T47D (cell line): ENCODE measurements at places on chromosomes 1 and 21.

- DNase-seq = no peak
Observed at GRCh38 chr1:226798427-226799411, 59.6 kb upstream of the ITPKB start.

- DNase-seq = no peak
Observed at GRCh38 chr1:18641005-18641941, 10.6 kb downstream of the PAX7 start.

- DNase-seq = no peak
Observed at GRCh38 chr1:237171454-237172117, 129.6 kb downstream of the RYR2 start.

GRCh38 chr1:159144571-159144970 lies 26.8 kb upstream of the CADM3 start:
- DNase-seq = no peak

GRCh38 chr21:38308532-38309119 lies 51.8 kb downstream of the KCNJ15 start:
- DNase-seq = no peak

GRCh38 chr21:36839123-36839522 lies 127.3 kb downstream of the HLCS start:
- no peak for DNase-seq

DNA sequence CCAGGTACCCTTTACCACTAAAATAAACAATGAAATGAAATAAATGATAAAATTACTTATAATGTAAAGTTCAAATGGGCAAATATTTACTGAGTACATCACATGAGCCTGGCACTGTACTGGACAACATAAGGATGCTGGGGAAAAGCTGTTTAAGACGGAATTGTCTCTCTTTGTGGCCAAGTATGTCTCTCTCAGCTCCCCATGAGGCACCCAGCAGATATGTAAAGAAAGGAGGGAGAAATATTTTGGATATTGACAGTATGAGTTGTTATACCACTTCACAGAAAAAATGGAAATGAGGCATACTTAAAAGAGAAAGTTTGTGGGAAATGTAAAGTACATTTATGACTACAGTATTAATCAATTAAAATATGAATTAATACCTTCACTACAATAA lies 1.0 kb upstream of the TNFSF4 start:
- DNase-seq = no peak

DNA sequence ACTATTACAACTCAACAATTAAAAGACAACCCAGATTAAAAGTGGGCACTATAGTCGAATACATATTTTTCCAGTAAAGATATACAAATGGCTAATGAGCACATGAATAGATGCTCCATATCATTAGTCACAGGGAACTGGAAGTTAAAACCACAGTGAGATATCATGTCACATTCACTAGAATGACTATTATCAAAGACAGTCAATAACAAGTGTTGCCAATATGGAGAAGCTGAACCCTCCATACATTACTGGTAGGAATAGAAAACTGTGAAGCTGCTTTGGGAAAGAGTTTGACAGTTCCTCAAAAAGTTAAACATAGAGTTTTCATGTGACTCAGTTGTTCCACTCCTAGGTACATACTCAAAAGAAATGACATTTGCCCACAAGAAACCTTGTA lies 30.6 kb upstream of the MRPS6 start:
- no peak for DNase-seq

GRCh38 chr1:193368302-193368701 lies 181.9 kb upstream of the B3GALT2 start:
- DNase-seq = no peak

- no peak for DNase-seq
Observed at GRCh38 chr1:214683621-214684020, 80.6 kb downstream of the CENPF start.

DNA sequence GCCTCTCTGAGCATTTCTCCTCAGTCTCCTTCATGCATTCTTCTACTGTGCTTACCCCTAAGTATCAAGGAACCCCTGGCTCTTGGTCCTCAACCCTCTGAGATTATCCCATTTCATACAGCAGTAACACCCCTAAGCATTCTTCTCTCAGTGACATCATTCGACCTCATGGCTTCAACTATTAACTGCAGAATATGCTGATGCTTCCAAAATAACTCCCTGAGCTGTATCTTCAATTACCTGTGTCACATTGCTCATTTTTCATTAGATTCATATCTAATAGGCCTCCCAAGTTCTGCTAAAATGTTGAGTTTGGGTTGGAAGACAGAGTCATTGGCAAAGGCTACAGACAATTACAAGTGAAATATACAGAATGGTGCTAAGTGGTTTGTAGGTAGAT lies 7.5 kb downstream of the CAPN8 start:
- no peak for DNase-seq

DNA sequence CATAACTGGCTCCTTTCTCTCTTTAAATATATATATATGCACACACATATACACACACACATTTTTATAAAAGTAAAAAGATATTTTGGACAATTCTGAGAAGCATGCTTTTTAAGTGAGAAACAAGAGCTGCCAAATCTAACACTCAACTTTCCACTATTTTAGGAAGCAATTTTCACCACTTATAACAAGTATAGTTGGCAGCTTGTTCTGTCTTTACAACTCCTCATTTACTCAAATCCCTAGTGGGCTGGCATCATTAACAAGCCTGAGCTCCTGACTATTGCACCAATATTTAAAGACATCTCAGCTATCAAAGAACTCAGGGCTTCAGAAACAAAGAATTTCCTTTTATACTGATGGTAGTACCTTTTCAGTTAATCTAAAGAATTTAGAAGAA lies 76.6 kb downstream of the RAB3GAP2 start:
- no peak for DNase-seq

DNA sequence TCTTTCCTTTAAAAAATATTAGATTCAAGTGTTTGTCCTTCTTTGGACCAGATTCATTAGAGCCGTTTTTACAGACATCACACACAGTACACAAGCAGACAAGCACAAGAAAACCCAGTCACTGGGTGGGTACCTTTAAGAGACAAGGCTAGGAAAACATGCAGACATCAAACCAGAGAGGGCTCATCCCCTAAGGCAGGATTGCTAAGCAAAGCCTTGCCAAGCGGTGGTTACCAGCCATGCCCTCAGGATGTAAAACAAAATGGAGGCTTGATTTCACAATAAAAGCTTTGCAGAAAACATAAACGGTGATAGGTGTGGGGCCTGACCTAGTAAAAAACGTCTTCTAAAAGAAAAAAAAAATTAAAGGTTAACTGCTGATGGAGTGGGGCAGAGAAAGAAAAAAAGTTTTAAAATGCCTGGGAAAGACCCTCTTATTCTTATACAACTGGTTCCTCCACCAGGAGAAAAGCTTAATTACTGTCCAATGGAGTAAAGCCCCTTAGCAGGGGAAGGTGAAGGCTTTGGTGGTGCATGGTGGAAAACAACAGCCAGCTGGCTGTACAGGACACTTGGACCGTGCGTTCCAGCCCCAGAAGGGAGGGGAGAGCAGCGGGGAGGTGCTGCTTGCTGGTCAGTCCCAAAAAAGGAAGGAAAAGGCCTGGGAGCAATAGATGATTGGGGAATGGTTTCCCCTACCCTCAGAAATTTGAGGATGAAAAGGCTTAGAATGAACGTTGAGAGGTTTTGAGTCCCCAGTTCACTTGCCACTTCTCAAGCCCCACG lies 30.4 kb upstream of the FMO1 start:
- DNase-seq = peak; percentile 22

DNA sequence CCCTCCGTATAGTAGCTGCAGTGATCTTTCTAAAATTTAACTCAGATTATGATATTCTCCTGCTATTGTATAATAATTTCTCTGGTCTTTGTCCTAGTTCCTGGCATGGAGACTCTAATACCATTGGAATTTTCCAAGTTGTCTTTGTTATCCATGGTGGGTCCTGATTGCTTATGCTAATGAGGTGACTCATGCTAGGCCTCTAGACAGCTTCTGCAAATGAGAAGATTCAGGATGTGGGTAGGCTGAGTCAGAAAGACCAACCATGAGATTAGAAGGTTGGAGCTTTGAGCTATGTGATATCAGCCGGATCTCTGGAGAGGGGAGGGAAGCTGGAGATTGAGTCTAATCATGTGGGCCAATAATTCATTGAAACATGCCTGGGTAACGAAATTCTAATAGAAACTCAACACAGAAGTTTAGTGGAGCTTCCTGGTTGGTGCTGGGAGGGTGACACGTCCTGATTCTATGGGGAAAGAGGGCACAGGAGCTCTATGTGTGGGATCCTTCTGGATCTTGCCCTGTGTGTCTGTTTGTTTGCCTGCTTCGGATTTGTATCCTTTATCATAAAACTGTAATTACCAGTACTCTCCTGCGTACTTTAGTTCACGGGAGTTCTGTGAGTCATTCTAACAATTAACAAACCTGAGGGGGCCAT lies 73.2 kb upstream of the CNIH3 start:
- no peak for DNase-seq

GRCh38 chr1:26368486-26368885 lies 4.1 kb downstream of the ZNF683 start:
- DNase-seq = no peak

- DNase-seq = no peak
Observed at GRCh38 chr1:197771386-197771785, 3.9 kb downstream of the DENND1B start.

DNA sequence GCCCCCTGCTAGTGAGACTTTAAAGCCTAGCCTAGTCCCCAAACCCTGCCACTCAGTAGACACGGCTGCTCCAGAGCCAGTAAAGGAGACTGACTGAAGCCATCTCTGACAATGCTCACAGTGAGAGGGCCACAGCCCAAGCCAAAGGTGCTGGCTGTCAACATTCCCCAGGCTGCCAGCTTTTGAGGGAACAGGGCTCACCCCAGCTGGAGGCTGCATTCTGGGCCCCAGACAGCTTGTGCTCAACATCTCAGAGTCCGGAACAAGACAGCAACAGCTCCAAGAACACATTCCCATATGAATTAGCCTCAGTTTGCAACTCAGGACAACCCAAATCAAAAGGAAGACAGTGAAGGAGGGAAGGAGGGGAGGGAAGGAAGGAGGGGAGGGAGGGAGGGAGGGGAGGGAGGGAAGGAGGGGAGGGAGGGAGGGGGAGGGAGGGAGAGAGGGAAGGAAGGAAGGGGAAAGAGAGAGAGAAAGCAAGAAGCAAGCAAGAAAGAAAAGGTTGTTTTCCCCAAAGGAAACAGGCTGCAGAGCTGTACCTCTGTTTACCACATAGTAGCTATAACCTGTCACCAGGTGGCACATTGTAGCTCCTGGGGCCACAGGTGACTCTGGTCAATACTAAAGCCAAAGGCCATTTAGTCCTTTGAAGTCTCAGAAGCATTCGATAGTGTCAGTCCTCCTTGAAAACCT lies 5.4 kb downstream of the ARTN start:
- DNase-seq = no peak

DNA sequence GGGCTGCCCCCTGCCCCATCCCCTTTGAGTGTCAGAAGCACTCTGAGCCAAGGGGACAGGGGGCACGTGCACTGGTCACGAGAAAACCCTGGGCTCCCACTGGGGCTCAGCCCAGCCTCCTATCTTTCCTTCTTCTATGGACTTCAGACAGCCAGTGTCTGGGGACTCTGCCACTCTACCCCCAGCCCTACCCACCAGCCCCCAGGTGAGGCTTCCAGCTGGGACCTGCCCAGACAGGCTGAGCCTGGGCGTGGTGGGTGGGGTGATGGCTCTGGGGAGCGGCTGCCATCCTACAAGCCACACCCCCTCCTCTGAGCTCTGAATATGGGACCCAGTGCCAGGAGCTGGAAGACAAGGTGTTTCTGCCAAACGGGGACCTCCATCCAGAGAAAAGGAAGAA lies 8.0 kb upstream of the SFN start:
- no peak for DNase-seq

GRCh38 chr1:28147264-28148094 lies 29.0 kb downstream of the PTAFR start:
- no peak for DNase-seq

DNA sequence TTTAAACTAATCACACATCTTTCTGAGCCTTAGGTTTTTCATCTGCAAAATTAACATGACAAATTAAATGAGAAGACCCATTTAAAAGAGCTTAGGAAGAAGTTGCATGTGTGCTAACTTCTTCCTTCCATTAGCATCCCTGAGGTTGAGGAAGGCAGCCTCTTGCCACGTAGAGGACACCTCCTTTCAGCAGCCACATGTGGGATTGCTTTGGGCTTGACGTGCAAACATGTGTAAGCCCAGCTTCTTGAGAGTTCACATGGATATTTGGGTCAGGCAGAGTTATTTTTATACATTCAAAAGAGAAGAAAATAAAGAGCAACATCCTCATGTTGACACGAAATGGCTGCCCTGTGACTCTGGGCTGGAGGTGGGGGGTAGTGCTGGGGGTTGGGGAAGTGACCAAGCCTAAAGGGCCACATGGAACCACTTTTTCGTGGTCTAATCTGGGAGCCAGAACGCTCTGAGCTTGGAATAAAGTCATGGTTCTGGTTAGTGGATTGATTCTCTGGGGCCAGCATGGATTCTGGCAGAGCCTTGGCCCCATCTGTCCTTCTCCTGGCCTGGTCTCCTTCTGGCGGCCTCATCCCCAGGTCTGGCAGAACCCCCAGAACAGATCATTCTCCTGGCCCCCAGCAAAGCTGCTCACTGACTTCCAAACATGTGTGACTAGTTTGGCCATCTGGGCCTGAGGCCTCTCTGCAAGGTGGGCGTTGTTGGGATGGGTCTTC lies 137.1 kb upstream of the USP24 start:
- no peak for DNase-seq

DNA sequence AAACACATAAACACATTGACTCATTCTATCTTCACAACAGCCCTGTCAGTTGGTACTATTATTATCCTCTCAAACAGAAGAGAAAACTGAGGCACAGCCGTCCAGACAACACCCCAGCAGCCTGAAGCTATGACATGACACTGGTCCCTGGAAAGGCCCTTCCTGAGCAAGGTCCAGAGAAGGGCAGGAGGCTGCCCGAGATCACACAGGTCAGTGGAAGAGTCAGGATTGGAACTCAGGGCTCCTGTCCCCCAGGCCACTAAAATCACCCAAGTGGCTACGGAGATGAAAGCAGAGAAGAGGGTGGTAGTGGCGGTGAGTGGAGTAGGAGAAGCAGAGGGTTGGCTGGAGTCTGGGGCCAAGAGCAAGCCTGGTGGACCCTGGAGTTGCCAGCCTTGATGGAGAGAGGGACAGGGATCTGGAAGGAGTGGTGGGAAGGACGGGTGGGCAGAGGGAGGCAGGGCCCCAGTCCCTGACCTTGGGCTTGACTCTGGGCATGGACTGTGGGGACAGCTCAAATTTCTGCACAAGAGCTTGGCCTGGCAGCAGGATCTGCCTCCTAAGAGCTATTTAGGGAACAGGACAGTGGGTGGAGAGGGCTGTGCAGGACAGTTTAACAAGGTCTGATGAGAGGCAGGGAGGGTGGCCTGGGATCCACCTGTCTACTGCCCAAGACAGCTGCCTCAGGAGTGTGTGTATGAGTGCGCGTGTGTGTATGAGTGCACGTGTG lies 15.8 kb downstream of the MYOM3 start:
- no peak for DNase-seq

GRCh38 chr1:160149716-160150115 lies 1.7 kb upstream of the ATP1A4 start:
- DNase-seq = no peak

GRCh38 chr21:34343838-34344381 lies 19.9 kb upstream of the KCNE2 start:
- no peak for DNase-seq

GRCh38 chr1:61227857-61228550 lies 145.6 kb downstream of the NFIA start:
- no peak for DNase-seq
